ENCODE measurements at places on chromosomes 4 and X.

GRCh38 chrX:119488749-119489148 is 20.5 kb downstream of the SLC25A5 start:
- peak; percentile 80 for DNase-seq

GRCh38 chr4:148333265-148333664 is 108.9 kb downstream of the NR3C2 start:
- no peak for DNase-seq

- DNase-seq, result no peak
Measured at GRCh38 chr4:146340798-146341197, 126.5 kb downstream of the REELD1 start.

GRCh38 chr4:3669553-3669949 is 96.6 kb upstream of the ADRA2C start:
- DNase-seq, result no peak

DNA sequence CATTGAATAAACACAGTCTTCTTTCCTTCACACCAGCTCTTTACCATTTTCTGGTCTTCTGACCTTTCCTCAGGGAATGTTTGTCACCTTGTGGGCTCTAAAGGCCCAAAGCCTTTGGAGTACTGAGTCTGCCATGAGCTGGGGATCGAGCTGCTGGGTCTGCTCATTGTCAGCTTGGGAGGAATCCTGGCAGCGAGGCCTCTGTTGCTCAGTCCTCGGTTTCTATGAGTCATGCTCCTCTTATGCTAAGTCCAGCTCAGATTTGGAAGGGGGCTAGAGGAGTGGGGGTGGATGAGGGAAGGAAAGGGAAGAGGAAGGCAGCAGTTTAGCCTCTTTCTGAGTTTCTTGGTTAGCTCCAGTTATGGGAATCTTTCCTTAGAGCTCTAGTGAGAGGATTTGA is 31.1 kb downstream of the NHSL2 start:
- DNase-seq, result peak; percentile 25

GRCh38 chr4:113730467-113731216 is 30.9 kb downstream of the CAMK2D start:
- DNase-seq, result no peak

- DNase-seq, result no peak
Measured at GRCh38 chrX:19609541-19609940, 94.2 kb upstream of the MAP3K15 start.

- DNase-seq, result no peak
Measured at GRCh38 chrX:48492293-48492910, 16.4 kb upstream of the PORCN start.

DNA sequence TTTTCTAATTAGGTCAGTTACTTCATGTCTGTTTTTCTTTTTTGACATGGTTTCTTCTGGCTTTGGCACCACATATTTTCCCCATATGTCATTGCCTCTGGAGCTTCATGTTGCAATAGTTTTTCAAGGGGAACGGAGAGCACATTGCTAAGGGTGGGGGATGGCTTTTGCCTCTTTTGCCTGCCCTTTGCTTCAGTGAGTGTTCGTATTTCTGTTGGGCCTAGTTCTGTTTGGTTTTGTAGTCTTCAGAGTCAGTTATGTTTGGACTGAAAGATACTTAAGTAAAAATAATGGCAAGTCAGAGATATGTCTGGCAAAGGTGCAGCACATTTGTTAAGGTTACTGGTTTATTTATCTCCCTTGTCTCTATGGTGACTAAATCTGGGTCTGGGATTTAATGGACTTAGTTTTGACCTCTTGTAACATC is 29.1 kb downstream of the FHL1 start:
- no peak for DNase-seq

GRCh38 chr4:98222306-98222705 is 38.9 kb upstream of the RAP1GDS1 start:
- no peak for DNase-seq

GRCh38 chr4:165872461-165873297 is at the start of gene TLL1:
Gene TLL1 (plus strand): TSS chr4:165873237. CDS start chr4:165873905, 668 bp downstream.
- DNase-seq, result peak; percentile 16

- peak; percentile 45 for DNase-seq
Measured at GRCh38 chrX:51332188-51332942, at the start of gene NUDT10. Gene NUDT10 (plus strand): TSS chrX:51332822. CDS start chrX:51332966, 144 bp downstream.

DNA sequence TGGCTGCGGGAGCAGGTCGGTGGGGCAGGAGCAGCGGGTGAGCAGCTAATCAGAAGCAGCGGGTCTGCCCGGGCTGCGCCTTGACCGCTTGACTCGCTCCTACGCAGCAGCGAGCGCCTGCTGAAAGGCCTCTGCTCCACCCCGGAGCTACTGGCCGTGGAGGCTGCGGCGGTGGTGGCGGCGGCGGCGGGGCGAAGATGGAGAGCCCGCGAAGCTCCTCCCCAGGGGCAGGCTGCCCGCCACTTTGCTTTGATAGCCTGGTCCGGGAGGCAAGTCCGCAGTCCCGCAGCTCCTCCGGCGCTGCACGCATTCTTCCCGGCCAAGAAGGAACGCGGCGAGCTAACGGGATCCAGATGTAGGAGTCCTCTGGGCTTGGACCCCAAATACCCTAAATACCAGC is 36.7 kb downstream of the PJA1 start:
- DNase-seq, result no peak

GRCh38 chr4:123390846-123391456 is 5.6 kb upstream of the SPRY1 start:
- no peak for DNase-seq

DNA sequence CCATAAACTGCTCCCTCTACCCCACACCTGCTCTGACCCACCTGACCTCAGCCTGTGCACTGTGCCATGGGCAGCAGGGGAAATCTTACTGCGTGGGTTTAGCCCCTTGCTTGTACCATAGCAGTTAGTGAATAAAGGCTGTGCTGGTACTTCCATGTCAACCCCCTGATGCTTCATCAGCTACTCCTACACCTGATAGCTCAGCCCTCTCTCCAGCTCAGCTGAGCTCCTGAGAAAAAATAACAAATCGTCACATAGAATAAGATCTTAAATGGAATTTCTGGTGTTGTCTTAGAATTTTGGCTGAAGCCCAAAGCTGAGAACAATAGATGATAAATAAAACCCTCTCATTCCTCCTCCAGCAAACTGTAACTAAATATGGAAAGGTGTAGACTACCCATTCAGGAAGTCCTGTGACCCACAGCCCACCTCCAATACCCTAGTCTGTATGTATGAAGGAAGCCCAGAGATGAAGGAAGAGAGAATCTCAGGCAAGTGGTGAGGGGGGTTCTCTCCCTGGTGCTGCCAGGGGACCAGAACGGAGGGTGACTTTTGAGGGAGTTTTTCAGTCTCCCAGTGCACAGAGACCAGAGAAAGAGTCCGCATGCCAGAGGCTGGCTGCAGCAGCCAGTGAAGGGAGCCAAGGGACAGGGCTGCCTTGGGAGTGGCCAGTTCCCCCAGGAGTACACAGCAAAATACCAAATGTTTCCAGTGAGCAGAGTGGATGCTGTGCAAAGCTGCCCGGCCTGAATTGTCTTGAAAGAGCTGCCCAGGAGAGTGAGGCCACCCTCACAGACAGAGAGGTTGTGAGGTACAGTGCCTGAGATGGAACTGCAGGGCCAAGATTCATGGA is 227.3 kb downstream of the QDPR start:
- DNase-seq, result no peak

- DNase-seq, result no peak
Measured at GRCh38 chr4:62543002-62543401, 1342.9 kb downstream of the ADGRL3 start.

DNA sequence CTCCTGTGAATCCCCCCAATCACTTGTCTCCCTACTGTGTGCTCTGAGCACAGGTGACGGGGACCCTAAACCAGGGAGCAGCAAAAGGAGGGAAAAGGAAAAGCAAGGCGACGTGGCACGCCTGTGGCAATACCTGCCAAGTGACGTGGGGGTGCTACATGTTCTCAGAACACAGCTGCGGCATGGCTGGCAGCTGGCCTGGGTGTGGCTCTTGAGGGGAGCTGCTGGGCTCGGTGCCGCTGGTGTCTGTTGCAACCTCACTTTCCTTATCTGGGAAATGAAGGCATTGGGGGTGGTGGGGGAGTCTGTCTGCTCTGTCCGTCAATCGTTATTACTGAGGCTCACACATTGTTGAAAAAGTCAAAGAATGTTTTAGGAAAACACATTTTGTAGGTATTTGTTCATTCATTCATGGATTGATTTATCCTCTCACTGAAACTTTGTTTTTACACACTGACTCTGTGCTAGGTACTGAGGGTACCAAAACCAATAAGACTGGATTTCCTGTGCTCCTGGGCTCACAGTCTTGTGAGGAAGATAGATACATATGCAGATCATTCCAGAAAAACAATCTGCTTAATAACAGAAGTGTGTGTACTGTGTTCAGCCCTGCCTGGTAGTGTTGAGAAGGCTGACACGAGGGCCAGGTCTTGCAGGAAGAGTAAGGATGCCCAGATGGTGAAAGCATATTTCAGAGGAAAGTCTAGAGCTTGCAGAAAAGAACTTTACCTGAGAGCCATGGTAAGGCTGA is 217.6 kb downstream of the PTTG2 start:
- peak; percentile 94 for DNase-seq

GRCh38 chr4:152573861-152574260 is 38.0 kb upstream of the FBXW7 start:
- DNase-seq, result no peak

DNA sequence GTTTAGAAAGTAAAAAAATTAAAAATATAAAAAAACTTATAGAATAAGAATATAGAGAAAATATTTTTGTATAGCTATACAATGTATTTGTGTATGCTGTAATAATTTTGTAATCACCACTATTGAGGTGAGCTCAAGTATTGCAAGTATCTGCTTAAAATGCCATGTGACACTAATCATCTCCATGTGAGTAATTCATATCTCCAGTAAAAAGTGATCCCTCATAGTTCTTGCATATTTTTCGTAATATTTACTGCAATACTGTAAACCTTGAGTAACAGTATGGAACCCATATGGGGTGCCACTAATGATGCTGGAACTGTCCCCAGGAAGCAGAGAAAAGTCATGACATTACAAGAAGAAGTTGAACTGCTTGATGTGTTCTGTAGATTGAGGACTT is 43.2 kb upstream of the HUWE1 start:
- no peak for DNase-seq

Measured in body of pancreas (tissue), 4 donors.